Activated CD4-positive, alpha-beta T cell treated with anti-CD3 and anti-CD28 coated beads for 36 hours (primary cell): ENCODE measurements at places on chromosomes 6 and 20. TPM values are rescaled to one million over a fixed set of nuclear protein-coding genes. Genes with fewer than 3 reads are reported as not detected.
A peak's percentile ranks its signal among the peaks of the same experiment; 100 is the strongest.

Gene AGER
- 24.4 TPM for total RNA-seq

Gene HNF4A
- total RNA-seq: not detected

Gene HLA-B
- 2,412 TPM for total RNA-seq

Gene PDYN
- not detected for total RNA-seq

Gene MAPK13
- total RNA-seq: 63.0 TPM

Gene TJAP1
- total RNA-seq: 35.6 TPM

Gene TAAR9
- not detected for total RNA-seq

Gene C2
- 1.5 TPM for total RNA-seq

DNA sequence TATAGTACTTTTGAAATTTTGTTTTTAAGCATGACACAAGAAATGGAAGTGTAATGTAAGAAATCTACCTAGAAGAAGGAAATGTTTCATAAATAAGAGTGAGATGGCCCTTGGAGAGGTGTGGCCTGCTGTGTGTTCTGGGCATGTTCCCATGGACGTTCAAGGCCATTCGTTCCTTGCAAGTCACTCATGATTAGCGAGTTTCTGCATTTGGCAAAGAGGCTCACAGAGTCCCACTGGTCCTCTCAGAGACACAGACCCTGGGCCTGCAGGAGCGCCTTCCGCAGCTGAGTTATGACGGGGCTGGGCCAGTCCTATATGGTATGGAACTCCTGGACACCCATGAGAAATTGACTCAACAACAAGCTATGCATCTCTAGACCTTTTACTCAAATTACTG, 7.2 kb downstream of the THBS2 start:
- H3K27me3 ChIP-seq: peaks cover 11% of the 10 kb centered on the region
- no peaks in the 10 kb centered on the region for H3K36me3 ChIP-seq
- H3K4me1 ChIP-seq: no peaks in the 10 kb centered on the region
- no peak overlapping the region for H3K27ac ChIP-seq
- no peak overlapping the region for H3K4me3 ChIP-seq
- no peak for DNase-seq

- H3K36me3 ChIP-seq: no peaks in the 10 kb centered on the region
- peaks cover 20% of the 10 kb centered on the region for H3K4me1 ChIP-seq
- H3K4me3 ChIP-seq: peak overlapping the region; percentile 59
- peaks cover 56% of the 10 kb centered on the region for H3K27me3 ChIP-seq
Observed at GRCh38 chr6:56955171-56956155, 556 bp downstream of the BEND6 start.

- peaks cover 23% of the 10 kb centered on the region for H3K36me3 ChIP-seq
- H3K4me3 ChIP-seq: no peak overlapping the region
- H3K27me3 ChIP-seq: no peaks in the 10 kb centered on the region
Observed at GRCh38 chr20:2967841-2968240, 75.6 kb upstream of the GNRH2 start.

DNA sequence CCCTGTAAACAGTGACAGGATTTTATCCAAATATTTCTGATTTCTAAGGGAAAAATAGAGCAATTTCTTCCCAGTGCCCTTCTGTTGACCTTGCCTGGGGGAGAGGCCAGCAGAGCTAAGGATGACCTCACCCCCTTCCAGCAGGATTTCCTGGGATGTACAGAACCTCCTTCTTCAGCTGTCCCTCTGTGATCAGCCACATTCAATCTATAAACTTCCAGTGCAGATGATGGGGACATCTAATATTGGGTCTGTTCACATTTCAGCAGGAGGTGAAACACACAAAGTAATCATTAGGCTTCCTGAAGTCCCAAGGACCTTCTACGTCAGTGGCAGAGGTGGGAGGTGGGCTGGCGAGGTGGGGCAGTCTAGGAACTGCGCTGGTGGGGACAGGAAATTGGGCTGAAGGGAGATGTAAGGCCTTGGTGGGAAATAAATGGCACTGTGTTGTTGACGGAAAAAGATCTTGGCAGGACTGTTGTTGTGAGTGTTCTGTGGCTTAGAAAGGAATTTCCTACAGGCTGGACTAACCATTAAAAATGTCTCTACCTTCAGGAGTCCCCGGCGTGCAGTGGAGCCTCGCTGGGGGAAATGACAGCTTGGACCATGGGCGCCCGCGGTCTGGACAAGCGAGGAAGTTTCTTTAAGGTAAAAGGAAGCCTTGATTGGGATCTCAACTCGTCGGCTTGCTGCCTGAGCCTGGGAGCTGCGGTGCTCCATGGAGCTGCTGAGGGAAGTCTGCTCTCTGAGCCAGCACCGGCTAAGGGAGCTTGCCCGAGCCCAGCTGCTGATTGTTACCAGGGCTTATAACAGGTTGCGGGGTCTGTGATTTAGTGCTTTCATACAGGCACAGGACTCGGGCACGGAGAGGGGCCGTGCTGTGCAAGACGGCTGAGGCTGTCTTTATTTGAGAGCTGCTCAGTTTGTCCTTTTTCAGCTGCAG, 127.9 kb upstream of the NAA20 start:
- peaks cover 19% of the 10 kb centered on the region for H3K27me3 ChIP-seq
- no peaks in the 10 kb centered on the region for H3K36me3 ChIP-seq
- DNase-seq: no peak
- H3K27ac ChIP-seq: no peak overlapping the region
- H3K4me3 ChIP-seq: no peak overlapping the region
- H3K4me1 ChIP-seq: no peaks in the 10 kb centered on the region

GRCh38 chr6:35381132-35381531, 38.8 kb downstream of the PPARD start:
- no peak overlapping the region for H3K27ac ChIP-seq
- no peaks in the 10 kb centered on the region for H3K27me3 ChIP-seq
- no peak for DNase-seq

GRCh38 chr20:5058873-5059272, 57.6 kb upstream of the SLC23A2 start:
- peaks cover 3% of the 10 kb centered on the region for H3K36me3 ChIP-seq
- DNase-seq: no peak
- H3K27ac ChIP-seq: no peak overlapping the region
- H3K4me3 ChIP-seq: no peak overlapping the region
- H3K27me3 ChIP-seq: no peaks in the 10 kb centered on the region

DNA sequence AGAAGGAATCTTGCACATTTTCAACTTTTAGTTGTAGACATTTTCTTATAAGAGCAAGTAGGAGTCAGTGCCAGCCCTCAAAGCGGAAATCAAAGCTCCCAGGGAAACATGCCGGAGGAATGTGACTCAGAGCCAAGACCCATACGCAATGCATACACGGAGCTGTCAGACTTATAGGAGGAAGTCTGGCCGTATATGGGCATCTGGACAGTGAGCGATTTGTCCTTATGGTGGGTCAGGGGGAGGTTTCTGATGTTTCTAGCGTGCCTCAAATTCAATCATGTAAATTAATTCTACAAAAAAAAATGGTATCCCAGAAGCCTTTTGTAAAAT, 3.6 kb upstream of the CCN2 start:
- peaks cover 41% of the 10 kb centered on the region for H3K27me3 ChIP-seq
- H3K4me1 ChIP-seq: peaks cover 9% of the 10 kb centered on the region
- no peak overlapping the region for H3K27ac ChIP-seq
- DNase-seq: no peak
- no peaks in the 10 kb centered on the region for H3K36me3 ChIP-seq

- H3K36me3 ChIP-seq: peaks cover 53% of the 10 kb centered on the region
- H3K27ac ChIP-seq: peak overlapping the region; percentile 76
- H3K4me1 ChIP-seq: peaks cover 61% of the 10 kb centered on the region
Observed at GRCh38 chr20:32236048-32236533, 28.4 kb downstream of the POFUT1 start.

- H3K27ac ChIP-seq: no peak overlapping the region
- peaks cover 4% of the 10 kb centered on the region for H3K27me3 ChIP-seq
- H3K4me3 ChIP-seq: no peak overlapping the region
- H3K4me1 ChIP-seq: peaks cover 6% of the 10 kb centered on the region
- H3K36me3 ChIP-seq: no peaks in the 10 kb centered on the region
Observed at GRCh38 chr6:21999012-21999528, 297.8 kb downstream of the PRL start.

DNA sequence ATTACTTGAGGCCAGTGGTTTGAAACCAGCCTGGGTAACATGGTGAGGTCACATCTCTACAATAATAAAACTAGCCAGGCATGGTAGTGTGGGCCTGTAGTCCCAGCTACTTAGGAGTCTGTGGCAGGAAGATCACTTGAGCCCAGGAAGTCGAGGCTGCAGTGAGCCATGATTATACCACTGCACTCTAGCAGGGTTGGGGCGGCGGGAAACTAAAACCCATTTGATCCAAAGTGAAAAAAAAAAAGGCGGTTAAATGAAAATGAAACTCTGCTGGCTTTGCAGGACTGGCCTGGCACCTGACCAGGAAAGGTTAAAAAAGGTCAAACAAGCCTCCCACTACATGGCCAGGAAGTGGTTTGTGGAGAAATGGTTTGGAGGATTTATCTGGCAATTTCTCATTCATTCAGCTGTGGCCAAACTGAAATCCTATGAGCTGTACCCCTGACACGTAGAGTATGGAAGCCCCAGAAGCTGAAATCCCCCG, 36.6 kb downstream of the MTRES1 start:
- no peak overlapping the region for H3K4me3 ChIP-seq
- peak overlapping the region; percentile 79 for H3K27ac ChIP-seq
- peaks cover 12% of the 10 kb centered on the region for H3K36me3 ChIP-seq
- peak; percentile 56 for DNase-seq
- peaks cover 56% of the 10 kb centered on the region for H3K4me1 ChIP-seq

GRCh38 chr20:3911956-3912355, 22.8 kb downstream of the PANK2 start:
- H3K27ac ChIP-seq: peak overlapping the region; percentile 2
- H3K27me3 ChIP-seq: no peaks in the 10 kb centered on the region
- no peak for DNase-seq
- no peak overlapping the region for H3K4me3 ChIP-seq

- DNase-seq: no peak
- H3K4me1 ChIP-seq: no peaks in the 10 kb centered on the region
- no peak overlapping the region for H3K27ac ChIP-seq
- H3K36me3 ChIP-seq: no peaks in the 10 kb centered on the region
- H3K4me3 ChIP-seq: no peak overlapping the region
Observed at GRCh38 chr6:152605941-152606340, 31.2 kb downstream of the SYNE1 start.

DNA sequence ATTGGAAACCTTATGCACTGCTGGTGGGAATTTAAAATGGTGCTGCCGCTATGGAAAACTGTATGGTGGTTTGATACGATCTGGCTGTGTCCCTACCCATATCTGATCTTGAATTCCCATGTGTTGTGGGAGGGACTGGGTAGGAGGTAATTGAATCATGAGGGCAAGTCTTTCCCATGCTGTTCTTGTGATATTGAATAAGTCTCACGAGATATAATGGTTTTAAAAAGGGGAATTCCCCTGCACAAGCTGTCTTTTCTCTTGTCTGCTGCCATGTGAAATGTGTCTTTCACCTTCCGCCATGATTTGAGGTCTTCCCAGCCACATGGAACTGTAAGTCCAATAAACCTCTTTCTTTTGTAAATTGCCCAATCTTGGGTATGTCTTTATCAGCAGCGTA, 4.9 kb downstream of the TAP2 start:
- H3K36me3 ChIP-seq: peaks cover 79% of the 10 kb centered on the region
- peaks cover 64% of the 10 kb centered on the region for H3K4me1 ChIP-seq
- peak overlapping the region; percentile 24 for H3K4me3 ChIP-seq
- H3K27me3 ChIP-seq: no peaks in the 10 kb centered on the region

GRCh38 chr6:50272611-50273010, 222.9 kb upstream of the DEFB112 start:
- no peak overlapping the region for H3K27ac ChIP-seq
- no peaks in the 10 kb centered on the region for H3K36me3 ChIP-seq
- H3K4me3 ChIP-seq: no peak overlapping the region
- no peaks in the 10 kb centered on the region for H3K4me1 ChIP-seq

GRCh38 chr6:145139140-145139850, 596.0 kb downstream of the EPM2A start:
- H3K27me3 ChIP-seq: peaks cover 13% of the 10 kb centered on the region
- DNase-seq: no peak
- no peaks in the 10 kb centered on the region for H3K36me3 ChIP-seq
- no peaks in the 10 kb centered on the region for H3K4me1 ChIP-seq

DNA sequence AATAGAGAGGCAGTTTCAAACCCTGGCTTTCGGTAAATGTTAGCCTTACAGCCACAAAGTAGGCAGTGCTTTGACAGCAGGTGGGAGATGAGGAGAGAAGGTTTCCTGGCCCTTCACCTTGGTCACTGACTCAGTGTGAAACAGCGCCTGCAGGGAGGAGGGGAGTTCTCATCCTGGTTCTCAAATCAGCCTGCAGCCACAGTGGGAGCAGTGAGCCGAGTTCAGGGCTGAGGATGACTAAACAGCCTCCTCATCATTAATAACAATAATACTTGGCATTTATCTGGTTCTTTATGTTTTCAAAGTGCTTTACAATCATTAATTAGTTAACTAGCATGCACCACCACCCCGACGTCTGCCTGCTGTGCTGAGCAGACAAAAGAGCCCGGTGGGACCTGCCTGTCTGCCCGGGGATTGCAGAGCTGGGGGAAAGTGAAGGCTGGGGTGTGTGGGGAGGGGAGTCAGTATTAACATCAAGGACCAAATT, 59.6 kb downstream of the PRDM1 start:
- no peak overlapping the region for H3K27ac ChIP-seq
- H3K36me3 ChIP-seq: no peaks in the 10 kb centered on the region
- H3K4me3 ChIP-seq: no peak overlapping the region
- H3K27me3 ChIP-seq: peaks cover 2% of the 10 kb centered on the region
- DNase-seq: peak; percentile 56

DNA sequence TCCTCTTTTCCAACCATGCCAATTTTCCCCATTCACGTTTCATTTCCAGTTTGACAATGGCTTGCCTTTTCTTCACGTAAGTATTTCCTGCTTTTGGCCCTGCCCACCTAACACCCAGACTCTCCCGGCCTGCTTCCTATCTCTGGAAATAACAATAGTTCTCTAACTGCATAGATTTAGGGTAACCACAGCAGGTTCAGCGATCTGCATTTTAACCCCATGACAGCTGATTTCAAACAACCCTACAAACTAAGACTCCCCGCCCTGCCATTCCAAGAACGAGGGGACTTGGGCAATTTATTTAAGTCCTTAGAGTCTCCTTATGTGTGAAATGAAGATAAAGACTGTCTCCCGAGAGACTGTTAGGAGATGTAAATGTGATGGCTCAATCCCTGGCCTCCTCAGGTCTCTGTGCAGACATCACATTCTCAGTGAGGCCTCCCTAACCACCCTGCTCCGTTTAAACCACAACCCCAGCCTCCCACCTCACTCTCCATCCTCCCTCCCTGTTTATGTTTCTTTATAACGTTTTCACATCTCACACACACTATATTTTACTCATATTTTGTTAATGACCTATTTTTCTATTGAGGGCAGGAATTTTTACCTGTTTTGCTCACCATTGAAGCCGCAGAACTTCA, 134.8 kb downstream of the GJA10 start:
- H3K4me3 ChIP-seq: peak overlapping the region; percentile 0
- DNase-seq: peak; percentile 58
- H3K4me1 ChIP-seq: peaks cover 81% of the 10 kb centered on the region
- peak overlapping the region; percentile 76 for H3K27ac ChIP-seq

DNA sequence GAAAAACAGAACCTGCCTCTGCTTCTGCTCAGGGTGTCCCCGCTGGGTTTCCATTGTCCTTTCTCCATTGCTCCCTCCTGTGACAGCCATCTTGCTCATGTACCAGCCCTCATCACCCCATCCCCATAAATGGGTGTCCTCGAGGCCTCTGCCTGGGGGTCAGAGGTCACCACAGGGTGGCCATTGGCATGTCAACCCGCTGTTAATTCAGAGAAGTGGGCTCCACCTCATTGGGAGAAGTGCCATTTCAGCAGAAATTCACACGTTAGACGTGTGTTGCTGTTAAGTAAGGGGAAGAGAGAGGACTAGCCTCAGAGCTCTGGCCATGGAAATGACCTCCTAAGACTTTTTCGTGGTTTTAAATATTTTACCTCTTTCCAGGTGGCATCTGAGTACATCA, 71.9 kb downstream of the PTPN1 start:
- H3K27me3 ChIP-seq: no peaks in the 10 kb centered on the region
- H3K4me3 ChIP-seq: no peak overlapping the region
- H3K36me3 ChIP-seq: peaks cover 60% of the 10 kb centered on the region
- peaks cover 10% of the 10 kb centered on the region for H3K4me1 ChIP-seq
- no peak for DNase-seq
